ENCODE measurements at places on chromosomes 6 and 20.

GRCh38 chr6:6152060-6152459 is 145.3 kb upstream of the NRN1 start:
- DNase-seq, result no peak

DNA sequence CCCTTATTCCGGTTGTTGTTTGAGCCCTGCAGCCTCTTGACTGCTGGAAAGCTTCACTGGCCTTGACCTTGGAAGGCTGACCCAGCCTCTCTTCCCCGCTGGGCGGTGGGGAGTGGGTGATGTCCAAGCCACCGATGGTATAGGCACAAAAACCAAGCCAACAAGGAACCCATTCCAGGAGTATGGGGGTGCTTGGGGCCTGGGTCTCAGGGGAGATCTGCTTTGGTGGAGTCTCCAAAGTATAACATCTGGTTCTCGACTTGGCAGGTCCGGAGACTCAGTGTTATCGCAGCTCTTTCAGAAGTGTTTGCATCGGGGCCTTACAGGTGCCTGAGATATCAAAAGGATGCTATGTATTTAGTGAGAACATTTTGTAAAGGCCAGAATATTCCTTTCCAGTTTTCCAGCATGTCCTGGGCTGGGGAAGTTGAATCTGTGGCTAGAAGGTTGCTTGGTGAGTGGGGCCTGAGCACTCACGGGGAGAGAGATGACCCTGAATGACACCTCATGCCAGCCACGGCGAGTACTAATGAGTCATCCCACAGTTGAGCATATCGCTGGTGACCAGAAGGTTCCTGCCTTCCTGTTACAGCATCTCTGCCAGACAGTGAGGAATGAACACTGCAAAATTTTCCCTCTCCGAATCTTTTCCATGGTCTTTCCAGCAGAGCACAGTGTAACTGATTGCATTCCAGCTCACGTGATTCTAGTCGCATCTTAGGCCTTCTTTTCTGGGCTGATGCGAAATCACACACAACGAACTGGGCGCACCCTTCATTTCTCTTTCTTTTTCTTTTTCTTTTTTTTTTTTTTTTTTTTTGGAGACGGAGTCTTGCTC is 133.9 kb downstream of the ZDHHC14 start:
- no peak for DNase-seq

DNA sequence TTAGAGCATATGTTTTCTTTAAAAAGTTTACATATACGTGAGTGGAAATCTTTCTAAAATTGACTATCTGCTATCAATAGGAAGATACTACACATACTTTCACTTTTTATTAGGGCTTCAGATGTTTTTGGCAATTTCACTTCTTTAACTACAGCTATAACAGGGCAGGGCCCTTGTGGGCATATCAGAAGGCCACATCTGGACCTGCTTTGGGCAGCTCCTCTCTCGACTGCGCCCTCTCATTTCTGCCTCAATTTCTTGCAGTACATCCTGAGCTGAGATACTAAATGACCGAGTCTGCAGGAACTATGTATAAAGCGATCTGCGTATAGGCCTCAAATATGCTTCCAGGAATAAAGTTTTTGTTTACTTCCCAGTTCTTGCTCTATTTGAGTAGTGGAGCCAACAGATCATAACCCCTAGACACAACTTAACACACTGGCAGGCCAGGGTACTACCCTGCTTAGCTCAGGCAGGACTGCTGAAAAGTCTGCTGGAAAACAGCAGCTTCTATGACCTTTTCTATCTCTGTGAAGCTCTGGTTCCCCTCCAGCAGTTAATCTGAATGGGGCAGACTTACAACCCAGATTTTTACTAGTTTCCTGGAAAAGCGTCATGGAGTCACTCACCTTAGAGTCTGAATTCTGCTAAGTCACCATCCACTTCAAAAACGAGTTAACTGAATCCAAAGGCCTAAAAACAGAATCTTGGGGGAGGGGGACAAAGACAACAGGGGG is 12.7 kb downstream of the GCLC start:
- no peak for DNase-seq

DNA sequence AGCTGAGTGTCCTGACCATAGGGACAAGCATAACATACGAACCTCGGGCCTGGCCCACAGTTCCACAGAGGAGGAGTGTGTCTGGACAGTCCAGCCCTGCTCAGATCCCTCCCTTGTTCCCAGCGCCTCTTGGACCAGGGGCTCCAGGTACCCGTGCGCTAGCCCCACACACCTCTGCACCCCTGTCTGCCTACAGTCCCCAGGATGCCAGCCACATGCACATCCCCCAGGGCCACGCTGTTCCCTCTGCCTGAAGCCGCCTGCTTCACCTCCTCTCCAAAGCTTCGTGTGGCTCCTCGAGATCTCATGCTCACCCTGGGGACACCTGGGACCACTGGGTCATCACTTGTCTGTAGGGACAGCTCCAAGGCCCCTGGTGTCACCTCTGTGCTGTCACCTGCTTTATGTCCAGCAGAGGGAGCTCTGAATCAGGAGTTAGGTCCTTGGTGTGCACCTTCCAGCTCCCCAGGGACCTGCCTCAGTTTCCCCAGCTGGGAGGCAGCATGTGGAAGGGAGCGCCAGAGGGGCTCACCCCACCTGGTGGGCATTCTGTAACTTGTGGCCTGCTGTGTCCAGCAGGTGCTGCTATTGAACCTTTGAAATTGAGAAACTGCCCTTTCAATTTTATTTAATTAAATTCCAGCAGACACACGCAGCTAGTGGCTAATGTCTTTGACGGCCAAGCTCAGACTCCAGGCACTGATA is 7.3 kb upstream of the YTHDF1 start:
- DNase-seq, result no peak

Data from left renal cortex interstitium (tissue), 4 donors.